Activated CD8-positive, alpha-beta memory T cell treated with anti-CD3 and anti-CD28 coated beads for 1 hour (primary cell): ENCODE measurements at places on chromosomes 13 and 19.

DNA sequence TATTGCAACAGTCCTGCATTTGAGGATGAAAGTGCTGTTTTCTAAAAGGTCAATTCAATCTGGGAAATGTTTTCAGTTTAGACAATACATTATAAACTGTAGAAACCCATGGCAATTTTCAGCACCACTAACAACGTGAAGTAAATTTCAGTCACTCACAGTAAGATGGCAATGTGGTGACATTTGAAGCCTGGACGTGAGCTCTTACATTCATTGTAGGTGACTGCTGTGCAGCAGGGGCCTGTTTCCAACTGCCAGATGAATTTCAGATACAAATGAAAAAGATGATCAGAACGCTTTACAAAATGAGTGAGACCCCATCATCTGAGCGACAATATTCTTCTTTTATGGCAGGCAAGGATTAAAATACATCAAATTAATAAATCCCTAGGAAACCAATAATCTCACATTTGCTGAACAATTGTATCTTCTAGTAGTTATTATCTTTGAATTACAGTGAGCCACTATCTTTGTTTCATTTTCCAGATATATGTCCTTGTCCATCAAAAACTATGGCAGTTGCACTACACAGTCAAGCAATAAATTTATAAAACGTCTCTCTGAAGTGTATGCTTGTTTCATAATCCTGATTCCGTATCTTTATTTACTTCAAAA, 1816.8 kb downstream of the OLFM4 start:
- no peak for DNase-seq

DNA sequence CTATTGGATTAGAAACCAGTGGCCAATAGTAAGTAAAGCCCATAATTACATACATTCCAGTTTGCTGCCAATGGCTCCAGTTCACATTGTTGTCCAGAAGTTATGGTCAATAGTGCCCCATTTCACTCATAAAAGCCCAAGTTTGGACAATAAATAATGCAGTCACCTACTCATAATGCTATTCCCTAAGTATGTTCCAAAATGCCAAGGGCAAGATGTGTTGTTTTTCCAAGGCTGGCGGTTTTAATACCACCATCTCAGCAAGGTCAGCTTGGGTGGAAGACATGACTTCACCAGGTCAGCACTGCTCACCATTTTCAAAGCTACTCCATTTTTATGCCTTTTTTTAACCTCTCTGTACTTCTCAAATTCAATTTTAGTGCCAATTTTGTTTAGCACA, 32.7 kb downstream of the KCTD12 start:
- no peak for DNase-seq

- no peak for DNase-seq
These were observed 133.2 kb downstream of the VWA8 start for GRCh38 chr13:41827507-41828213.

- no peak for DNase-seq
These were observed 22.3 kb upstream of the STARD13 start for GRCh38 chr13:33307843-33308242.

- DNase-seq, result no peak
These were observed at the start of gene IPO5 for GRCh38 chr13:97953376-97953970. IPO5 (plus strand) TSS chr13:97953675; CDS start chr13:97976697, 23,022 bp downstream.

- no peak for DNase-seq
These were observed 592.9 kb downstream of the KCTD12 start for GRCh38 chr13:76293346-76293745.

DNA sequence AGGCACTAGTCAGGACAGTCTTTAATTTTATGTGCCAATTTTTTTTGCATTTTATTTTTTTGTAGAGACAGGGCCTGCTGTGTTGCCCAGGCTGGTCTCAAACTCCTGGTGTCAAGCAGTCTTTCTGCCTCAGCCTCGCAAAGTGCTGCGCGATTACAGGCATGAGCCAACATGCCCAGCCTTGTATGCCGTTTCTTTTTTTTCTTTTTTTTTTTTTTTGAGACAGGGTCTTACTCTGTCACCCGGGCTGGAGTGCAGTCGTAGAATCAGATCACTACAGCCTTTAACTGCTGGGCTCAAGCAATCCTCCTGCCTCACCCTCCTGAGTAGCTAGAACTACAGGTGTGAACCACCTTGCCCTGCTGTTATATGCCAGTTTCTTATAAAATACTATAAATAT, 26.4 kb downstream of the BORA start:
- DNase-seq, result no peak

DNA sequence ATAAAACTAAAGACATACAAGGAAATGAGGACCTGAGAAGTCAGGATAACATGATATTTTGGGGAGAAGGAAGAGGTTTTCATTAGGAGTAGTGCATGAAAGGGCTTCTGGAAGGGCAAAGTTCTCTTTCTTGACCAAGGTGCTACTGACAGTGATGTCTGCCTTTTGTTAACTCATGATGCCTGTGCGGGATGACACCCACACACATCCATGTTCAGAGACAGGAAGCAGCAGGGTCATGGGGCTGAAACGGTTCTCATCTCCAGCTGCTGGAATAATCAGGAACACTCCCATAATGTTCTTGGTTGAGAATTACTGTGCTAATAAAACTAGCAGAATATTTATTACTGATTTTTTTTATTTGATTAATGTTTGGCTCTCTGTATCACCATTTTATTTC, 29.1 kb downstream of the KCNC3 start:
- no peak for DNase-seq

- no peak for DNase-seq
These were observed 22.1 kb downstream of the CAPN12 start for GRCh38 chr19:38721979-38722773.

DNA sequence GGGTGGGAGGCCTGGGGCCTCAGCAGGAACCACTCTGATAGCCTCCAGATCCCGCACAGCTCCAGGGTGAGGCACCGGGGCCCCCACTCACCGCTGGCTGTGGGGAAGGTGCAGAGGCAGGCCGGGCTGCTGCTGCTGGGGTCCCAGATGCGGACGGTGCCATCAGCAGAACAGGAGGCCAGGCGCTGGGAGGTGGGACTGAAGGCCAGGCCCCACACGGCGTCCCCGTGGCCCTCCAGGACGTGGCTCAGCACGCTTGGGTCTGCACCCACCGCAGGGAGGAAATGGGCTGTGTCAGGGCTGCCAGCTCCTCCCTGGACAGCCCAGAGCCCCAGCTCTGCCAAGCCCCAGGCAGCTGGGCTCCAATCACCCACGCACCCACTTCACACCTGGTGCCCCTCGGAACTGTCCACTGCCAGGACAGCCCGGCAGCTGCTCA, 6.1 kb upstream of the PRKD2 start:
- no peak for DNase-seq

DNA sequence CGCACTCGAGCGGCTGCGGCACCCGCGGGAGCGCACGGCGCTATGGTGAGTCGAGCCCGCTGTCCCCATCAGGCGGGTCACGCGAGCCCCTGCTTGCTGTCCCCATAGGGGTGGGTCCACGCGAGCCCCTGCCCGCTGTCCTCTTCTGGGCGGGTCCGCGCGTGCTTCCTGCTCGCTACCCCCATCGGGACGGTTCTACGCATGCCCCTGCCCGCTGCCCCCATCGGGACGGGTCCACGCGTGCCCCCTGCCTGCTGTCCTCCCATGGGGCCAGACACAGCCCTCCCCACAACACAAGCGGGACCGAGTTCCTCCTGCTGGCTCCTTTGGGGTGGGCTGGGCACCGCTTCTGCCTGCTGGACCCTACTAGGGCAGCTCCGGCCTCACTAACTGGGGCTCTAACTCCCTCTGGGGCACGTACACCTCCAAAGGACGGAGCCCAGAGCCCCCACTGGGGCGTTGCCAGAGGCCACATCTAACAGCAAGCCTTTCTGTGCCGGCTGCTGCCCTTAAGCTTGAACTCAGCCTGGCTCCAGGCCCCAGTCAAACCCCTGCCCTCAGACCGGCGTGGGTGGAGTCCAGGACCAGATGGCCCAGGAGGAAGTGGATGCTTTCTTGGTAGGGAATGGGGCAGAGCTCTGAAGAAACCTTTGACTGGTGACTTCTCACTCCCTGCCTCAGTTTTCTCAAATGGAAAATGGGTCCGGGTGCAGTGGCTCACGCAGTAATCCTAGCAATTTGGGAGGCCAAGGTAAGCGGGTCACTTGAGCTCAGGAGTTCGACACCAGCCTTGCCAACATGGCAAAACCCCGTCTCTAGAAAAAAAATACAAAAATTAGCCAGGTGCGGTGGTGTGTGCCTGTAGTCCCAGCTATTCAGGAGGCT, 722 bp downstream of the COLGALT1 start:
- peak; percentile 12 for DNase-seq

- DNase-seq, result no peak
These were observed 5.5 kb upstream of the RLN3 start for GRCh38 chr19:14022469-14022868.

GRCh38 chr13:110285991-110286832, 20.7 kb downstream of the COL4A1 start:
- no peak for DNase-seq

DNA sequence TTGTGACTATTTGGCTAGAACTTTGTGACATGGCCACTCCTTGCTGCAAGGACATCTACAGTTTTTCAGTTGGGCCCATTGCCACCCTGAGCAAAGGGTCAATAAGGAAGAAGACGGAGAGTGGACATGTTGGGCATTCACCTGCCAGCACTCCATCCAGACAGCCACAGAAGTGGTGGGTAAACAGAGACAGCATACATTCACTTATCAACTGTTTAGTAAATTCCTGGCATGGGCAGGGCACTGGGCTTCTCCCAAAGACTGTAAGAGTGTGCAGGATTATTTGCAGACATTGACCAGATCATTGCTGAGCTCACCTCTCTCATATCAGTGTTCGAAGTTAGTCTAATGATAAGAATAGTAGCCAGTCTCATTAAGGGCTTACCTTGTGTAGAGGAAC, 29.2 kb downstream of the SIPA1L3 start:
- DNase-seq, result no peak

DNA sequence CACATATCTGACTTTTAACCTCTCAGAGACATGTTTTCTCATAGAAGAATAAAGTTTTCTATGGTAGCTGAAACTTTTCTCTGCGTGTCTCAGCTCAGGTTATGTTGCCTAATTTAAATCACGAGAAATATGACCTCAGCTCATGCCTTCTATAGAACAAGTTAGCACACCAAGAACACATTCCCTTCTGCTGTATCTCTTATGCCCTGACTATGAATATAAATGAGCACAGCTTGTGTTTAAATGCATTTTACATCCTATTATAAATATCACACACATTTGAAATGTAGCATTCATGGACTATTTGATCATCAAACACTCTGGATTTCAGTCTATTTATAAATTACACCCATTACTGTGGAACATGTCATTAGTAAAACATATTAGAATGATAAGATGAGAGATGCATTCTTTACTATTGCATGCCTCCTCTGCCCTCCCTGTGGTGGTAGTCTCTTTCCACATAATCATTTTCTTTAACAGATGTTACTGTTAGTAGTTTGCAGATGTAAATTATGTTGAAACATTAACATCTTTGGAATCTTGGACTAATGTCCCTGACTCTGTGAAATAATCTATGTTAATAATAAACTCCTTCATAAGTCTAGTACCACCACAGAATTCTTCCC, 2044.9 kb upstream of the PCDH20 start:
- no peak for DNase-seq

- no peak for DNase-seq
These were observed 9.6 kb downstream of the PLIN4 start for GRCh38 chr19:4508698-4509097.

- no peak for DNase-seq
These were observed 32.2 kb upstream of the TPT1 start for GRCh38 chr13:45373162-45373547.

GRCh38 chr19:30209617-30210600, 162.3 kb upstream of the ZNF536 start:
- DNase-seq, result no peak

- DNase-seq, result no peak
These were observed 247.3 kb upstream of the SOX21 start for GRCh38 chr13:94959626-94960025.

GRCh38 chr13:30763786-30764413, 28.6 kb downstream of the ALOX5AP start:
- no peak for DNase-seq

DNA sequence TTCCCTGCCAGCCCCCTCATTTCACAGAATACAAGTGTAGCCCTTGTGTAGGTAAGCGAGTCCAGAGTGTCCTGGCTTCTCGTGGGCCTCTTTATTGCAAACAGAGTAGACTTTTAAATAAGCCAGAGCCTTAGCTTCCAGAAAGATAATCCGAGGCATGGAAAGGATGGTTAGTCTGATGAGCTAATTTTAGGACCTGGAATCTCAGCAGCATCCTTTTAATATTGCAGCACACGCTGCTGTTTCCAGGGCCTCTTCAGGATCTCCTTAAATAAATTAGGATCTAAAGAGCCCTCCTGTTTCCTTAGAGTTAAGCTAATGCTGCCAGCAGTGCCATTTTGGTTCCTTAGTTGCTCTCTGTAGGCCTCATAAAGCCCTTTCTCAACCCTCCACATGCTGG, 99.2 kb downstream of the RFC3 start:
- no peak for DNase-seq

DNA sequence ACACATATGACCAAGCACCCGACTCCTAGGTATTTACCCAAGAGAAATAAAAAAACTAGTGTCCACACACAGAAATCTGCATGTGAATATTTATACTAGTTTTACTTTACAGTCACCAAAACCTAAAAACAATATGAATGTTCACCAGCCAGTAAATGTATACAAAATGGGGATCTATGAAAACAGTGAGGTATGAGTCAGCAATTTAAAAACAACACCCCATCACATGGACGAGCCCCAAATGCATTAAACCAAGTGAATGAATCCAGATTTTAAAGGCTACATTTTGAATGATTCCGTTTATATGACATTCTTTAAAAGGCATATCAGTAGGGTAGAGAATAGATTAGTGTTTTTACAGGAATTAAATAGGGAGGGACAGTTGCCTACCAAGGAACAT, 22.1 kb downstream of the SIGLEC7 start:
- no peak for DNase-seq

- no peak for DNase-seq
These were observed 47.3 kb downstream of the DHRS12 start for GRCh38 chr13:51756651-51757050.
